Trophoblast cell (in vitro differentiated cells and primary cell): ENCODE measurements at places on chromosomes 2 and 18.

GRCh38 chr2:55090702-55091101, 40.5 kb upstream of the RTN4 start:
- no peak for DNase-seq

GRCh38 chr2:62309465-62310091, 113.7 kb downstream of the B3GNT2 start:
- no peak for DNase-seq

- no peak for DNase-seq
Observed at GRCh38 chr2:68274022-68274421, 21.7 kb upstream of the PPP3R1 start.

GRCh38 chr18:22731398-22731797, 201.7 kb upstream of the RBBP8 start:
- no peak for DNase-seq

DNA sequence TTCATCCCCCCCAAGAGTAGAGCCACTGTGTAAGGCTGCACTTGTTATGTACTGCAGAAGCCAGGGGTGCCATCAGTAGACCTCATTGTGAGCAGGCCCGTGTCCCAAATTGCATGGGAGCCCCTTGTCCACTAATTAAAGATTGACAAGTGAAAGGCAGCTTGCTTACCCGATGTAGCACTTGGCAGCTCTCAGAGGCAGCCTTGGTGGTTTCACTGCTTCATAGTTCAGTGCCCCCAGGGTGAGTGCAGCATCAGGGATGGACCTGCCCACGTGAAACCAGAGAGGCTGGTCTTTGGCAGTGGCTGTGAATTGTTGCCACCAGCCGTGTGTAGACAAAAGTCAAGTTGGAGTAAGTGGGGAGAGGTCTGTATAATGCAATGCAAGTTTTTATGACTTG, 13.3 kb downstream of the TUBB6 start:
- DNase-seq, result no peak

GRCh38 chr2:8500124-8501054, 181.5 kb upstream of the ID2 start:
- DNase-seq, result no peak

DNA sequence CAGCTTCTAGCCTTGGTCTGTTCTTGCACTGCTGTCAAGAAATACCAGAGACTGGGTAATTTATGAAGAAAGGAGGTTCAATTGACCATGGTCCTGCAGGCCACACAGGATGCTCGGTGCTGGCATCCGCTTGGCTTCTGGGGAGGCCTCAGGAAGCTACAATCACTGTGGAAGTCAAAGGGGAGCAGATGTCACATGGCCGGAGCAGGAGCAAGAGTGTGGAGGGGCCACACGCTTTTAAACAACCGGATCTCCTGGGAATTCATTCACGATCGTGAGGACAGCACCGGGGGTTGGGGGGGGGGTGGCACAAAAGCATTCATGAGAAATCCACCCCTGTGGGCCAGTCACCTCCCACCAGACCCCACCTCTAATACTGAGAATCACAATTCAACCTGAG, 850.4 kb upstream of the SALL3 start:
- no peak for DNase-seq

- DNase-seq, result peak; percentile 12
Observed at GRCh38 chr2:137964066-137964858, at the start of gene HNMT. Gene HNMT (plus strand): TSS chr2:137964473. CDS start chr2:137964492, 19 bp downstream.

- no peak for DNase-seq
Observed at GRCh38 chr18:22977847-22978701, 44.9 kb downstream of the RBBP8 start.

GRCh38 chr2:26345283-26345544, 729 bp upstream of the SELENOI start:
- no peak for DNase-seq

DNA sequence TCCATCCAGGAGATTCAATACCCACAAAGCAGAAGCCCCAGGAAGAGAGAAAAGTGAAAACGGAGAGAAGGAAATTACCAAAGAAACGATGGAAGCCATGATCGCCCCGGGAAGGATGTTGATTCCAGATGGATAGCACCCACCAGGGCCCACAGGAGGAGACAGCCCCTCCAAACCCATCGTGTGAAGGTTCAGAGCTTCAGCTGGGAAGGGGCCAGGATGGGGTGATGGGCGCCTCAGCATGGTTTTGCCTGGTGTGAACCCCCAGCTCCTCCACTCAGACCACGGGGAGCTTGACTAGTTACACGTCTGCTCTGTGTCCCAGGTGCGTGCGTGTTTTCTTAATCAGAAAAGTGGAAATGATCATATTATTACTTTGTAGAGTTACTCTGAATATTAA, 264.5 kb downstream of the EIPR1 start:
- DNase-seq, result no peak

DNA sequence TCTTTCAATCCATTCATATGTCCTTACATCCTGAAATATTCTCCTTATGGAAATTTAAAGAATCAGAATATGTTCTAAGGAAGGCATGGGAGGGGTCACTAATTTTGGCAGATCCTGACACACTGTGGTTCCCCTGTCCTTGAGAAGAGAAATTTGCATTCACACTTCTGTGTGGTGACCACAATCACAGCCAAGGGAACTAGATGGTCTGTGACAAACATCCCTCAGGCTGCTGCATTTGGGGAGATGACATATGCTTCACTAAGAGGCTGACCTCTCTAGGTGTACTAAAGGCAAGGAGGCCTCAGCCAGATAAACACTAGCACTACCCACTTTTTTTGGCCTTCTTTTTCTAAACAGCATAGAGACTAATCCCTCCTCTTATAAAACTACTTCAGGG, 129.6 kb downstream of the MREG start:
- DNase-seq, result no peak

- no peak for DNase-seq
Observed at GRCh38 chr2:190809139-190809764, 71.4 kb upstream of the GLS start.

DNA sequence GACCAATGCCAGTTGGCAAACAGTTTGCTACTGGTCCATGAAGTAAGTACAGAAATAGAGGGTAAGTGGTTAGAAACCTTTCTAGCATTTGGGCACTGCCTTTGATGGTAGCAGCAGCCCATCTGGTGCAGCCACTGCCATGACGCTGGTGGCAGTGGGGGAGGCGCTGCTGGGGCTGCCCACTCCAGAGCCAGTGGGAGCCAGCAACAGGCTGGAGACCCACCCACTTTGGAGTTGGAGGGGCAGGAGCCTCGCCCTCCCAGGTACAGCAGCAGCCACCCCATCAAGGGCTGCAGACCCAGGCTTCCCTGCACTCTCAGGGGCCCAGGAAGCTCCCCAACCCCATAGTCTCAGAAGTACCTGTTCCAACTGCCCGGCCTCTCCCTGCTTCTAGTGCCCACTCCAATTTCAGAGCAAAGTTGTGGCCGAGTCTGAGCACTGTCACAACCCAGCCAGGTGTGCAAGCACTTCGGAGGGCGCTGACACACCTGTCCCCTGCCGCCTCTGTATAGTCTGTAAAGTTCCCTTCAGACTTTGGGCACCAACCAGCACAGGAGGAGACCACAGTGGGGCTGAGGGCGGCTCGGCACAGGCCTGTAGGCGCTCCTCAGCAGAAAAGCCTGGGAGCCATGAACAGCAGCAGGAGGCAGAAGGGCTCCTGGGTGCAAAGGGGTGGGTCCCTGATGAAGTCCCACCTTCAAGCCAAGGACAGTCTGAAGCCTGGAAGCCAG, 125.6 kb upstream of the CCDC150 start:
- no peak for DNase-seq

DNA sequence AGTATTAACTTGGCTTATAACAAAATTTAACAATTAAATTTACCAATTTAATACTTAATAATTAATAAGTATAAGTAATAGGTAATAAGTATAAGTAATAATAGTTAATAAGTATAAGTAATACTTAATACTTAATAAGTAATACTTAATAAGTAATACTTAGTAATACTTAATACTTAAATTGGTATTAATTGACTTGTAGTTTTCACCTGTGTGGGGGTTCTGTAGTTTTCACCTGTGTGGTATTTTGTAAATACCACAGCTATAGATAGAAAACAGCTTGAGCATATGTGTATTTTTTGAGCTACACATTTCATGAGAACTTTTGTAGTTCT, 55.4 kb downstream of the MAPRE2 start:
- DNase-seq, result no peak

GRCh38 chr2:59171019-59171418, 929.9 kb upstream of the FANCL start:
- no peak for DNase-seq

- DNase-seq, result no peak
Observed at GRCh38 chr2:58701688-58702301, 460.7 kb upstream of the FANCL start.

DNA sequence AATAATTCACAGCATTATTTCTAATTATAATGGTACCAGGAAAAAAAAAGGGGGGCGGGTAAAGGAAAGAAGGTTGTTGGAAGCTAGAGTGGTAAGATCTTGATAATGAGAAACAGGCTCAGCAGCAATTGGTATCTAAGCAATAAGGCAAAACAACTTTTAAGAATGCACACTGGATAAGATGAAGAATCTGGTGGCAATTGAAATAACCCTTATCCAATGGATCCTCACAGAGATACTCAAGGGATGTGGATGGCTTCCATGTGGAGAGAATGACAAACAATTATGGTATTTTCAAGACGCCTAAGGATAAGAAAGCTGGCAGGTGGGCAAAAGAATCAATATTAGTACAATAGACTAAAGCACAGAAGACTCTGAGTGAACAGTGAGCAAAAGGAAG, 153.6 kb downstream of the UPP2 start:
- peak; percentile 51 for DNase-seq

- no peak for DNase-seq
Observed at GRCh38 chr2:105886687-105887086, 142.0 kb downstream of the NCK2 start.

GRCh38 chr18:58010265-58010664, 33.8 kb upstream of the NEDD4L start:
- peak; percentile 70 for DNase-seq

GRCh38 chr2:8049176-8049575, 632.7 kb upstream of the ID2 start:
- no peak for DNase-seq

GRCh38 chr18:77058290-77058835, 74.2 kb downstream of the MBP start:
- no peak for DNase-seq

- DNase-seq, result no peak
Observed at GRCh38 chr18:50606609-50607008, 46.7 kb downstream of the MAPK4 start.

GRCh38 chr2:241010531-241011295, 12.3 kb downstream of the SNED1 start:
- no peak for DNase-seq

DNA sequence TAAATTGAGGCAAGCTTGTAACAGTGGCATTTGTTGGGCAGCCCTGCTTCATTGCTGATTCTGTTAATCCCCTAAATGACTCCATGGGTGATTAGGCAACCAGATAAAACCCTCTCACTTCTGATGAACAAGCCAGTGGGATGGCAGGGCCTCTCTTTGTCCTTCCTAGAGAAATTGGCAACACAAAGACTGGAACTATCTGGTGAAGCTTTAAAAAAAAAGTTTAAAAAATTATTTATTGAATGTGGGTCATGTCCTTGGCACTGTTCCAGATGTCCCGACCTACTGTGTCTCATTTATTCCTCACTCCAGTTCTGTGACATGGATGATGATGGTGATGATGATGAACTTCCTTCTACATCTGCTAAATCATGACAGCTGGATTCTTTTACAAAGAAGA, 30.8 kb downstream of the NRP2 start:
- peak; percentile 16 for DNase-seq

DNA sequence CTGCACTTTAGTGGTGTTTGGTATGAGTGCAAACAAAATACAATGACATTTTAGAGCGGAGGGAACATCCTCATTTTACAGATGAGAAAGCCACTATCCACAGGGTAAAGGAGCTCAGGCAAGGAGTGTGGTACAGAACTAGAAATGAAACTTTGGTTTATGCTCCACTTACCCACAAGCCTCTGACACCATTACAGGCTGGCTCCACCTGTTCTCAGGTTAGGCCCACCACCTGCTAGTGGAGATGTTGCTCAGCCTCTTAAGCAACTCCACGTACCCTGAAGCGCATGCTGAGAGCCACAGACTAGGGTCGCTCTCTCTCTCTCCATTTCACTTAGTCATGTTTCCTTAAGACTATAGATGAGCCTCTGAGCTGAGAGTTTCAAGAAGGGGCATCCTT, 130.0 kb downstream of the MBD2 start:
- no peak for DNase-seq

- DNase-seq, result peak; percentile 19
Observed at GRCh38 chr2:236525411-236525997, 44.1 kb upstream of the ACKR3 start.

GRCh38 chr18:36298126-36298741, 721 bp downstream of the FHOD3 start:
- DNase-seq, result no peak

GRCh38 chr2:123493687-123494086, 531.4 kb upstream of the CNTNAP5 start:
- DNase-seq, result no peak

DNA sequence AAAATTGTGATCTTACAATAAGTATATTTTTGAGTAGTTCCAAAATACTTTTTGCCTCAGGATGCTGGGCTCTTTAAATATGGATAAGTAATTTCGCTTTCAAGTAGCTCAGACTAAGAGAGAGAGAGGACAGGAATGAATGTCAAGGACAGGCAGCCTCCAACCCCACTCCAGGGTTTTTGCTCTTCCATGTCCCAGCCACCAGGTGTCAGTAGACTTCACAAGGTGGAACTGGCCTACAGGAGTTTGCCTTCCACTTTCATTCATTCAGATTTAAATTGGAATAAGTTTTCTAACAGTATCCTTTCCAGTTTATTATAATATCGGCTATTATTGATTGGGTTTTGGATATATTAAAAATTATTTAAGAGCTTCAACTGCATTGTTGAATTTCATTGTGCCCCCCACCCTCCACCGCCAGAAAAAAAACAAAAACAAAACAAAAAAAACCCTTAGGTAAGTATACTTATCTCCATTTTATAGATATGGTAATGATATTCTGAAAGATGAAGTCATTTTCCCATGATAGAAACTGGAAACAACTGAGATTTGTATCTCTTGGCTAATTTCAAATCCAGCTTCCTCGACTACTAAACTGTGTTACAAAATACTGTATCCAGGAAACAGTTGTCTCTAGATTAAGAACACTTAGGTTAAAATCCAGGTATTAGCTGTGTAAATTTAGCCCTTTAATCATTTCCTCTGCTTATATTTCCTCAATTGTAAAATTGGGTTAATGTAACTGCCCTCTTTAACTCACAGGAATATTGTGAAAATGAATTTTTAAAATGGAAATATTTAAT, 793.1 kb downstream of the ERBB4 start:
- peak; percentile 77 for DNase-seq

GRCh38 chr2:28629910-28630309, 121.7 kb upstream of the PPP1CB start:
- DNase-seq, result no peak

GRCh38 chr2:213238753-213239495, 45.3 kb upstream of the SPAG16 start:
- peak; percentile 87 for DNase-seq

DNA sequence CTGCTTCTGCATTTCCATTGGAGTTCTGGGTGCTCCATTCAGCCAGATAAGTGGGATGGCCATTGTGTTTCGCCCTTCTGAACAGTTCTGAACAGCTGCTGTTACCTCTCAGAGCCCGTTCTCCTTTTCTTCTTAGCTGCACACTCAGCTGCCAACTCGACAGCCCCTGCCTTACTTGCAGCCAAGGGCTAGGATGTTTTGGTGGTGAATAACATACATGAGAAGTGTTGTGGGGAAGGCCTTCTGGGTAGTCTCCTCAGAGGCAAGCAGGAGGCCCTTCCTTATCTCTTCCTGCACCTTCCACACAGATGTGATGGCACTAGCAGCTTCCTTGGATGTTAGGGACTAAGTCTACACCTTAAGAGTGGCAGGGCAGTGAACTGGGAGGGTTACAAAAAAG, 138.4 kb upstream of the NOSTRIN start:
- DNase-seq, result peak; percentile 55
